ENCODE measurements at places on chromosomes 7 and 10. TPM values are rescaled to one million over a fixed set of nuclear protein-coding genes. Genes with fewer than 3 reads are reported as not detected.

- H3K36me3 ChIP-seq, result no peaks in the 10 kb centered on the region
- H3K27me3 ChIP-seq, result 0 out of 2 replicates have a peak, but pooled peaks cover under 1% of the 10 kb centered on the region
- no peak overlapping the region for H3K27ac ChIP-seq
- H3K4me3 ChIP-seq, result no peak overlapping the region
- 0 out of 2 replicates have a peak, but pooled peaks cover 5% of the 10 kb centered on the region for H3K4me1 ChIP-seq
Measured at GRCh38 chr7:26397332-26397731, 105.7 kb downstream of the SNX10 start.

- H3K27me3 ChIP-seq, result no peaks in the 10 kb centered on the region
- H3K4me1 ChIP-seq, result peaks cover 13% of the 10 kb centered on the region
- no peak overlapping the region for H3K4me3 ChIP-seq
- DNase-seq, result no peak
- H3K36me3 ChIP-seq, result no peaks in the 10 kb centered on the region
Measured at GRCh38 chr10:94409021-94409657, 6.8 kb downstream of the TBC1D12 start.

DNA sequence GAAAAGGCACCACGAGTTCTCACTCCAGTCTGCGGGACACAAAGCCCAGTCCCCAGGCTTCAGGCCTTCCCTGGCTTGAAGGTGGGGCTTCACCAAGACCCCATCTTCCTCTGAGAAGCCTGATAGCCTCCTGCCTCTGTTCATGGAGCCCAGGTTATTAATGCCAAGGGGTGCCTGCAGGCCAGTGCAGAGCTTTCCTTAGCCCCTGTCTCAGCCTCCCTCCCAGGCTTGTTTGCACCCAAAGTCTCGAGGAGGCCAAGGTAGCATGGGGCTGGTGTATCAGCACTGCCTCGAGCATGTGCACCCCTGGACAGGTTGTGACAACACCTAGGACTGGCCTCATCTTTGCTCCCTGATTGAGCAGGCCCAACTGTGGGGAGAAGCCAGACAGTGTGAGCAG, 108.1 kb upstream of the PCDH15 start:
- H3K4me3 ChIP-seq, result no peak overlapping the region
- no peak overlapping the region for H3K27ac ChIP-seq
- H3K4me1 ChIP-seq, result no peaks in the 10 kb centered on the region
- H3K27me3 ChIP-seq, result no peaks in the 10 kb centered on the region
- no peaks in the 10 kb centered on the region for H3K36me3 ChIP-seq
- no peak for DNase-seq

DNA sequence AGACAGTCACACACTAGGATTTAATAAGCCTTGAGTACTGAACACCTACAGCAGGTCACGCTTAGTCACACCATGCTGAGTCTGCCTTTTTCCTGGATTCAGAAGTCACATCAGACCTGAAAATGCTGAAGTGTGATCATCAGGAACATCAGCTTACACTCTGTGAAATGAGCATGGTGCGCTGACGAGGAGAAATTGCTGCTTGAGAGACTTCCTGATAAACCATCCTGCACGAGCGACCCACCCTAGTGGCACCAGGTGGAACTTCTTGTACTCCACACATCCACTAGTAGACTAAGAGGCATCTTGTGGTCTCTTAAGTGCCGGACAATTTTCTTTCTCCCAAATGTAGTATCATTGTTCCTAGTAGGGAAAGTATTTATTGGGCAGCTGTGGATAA, 51.8 kb upstream of the MRLN start:
- H3K27ac ChIP-seq, result no peak overlapping the region
- DNase-seq, result peak; percentile 24
- no peaks in the 10 kb centered on the region for H3K27me3 ChIP-seq
- no peaks in the 10 kb centered on the region for H3K4me1 ChIP-seq
- no peak overlapping the region for H3K4me3 ChIP-seq

DNA sequence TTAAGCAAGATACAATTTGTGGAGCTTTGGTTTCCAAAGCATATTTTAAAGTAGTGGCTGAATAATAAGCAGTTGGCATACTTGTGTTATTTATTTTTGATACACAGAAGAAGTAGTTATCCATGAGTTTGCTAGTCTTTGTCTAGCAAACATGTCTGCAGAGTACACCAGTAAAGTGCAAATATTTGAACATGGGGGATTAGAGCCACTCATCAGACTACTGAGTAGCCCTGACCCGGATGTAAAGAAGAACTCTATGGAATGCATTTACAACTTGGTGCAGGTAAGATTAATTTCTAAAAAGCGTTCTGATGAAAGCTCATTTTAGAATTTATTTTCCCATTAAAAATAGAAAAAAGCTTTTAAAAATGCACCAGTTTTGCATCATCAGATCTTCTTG, 31.4 kb downstream of the ARMC3 start:
- no peak overlapping the region for H3K4me3 ChIP-seq
- H3K4me1 ChIP-seq, result no peaks in the 10 kb centered on the region
- no peaks in the 10 kb centered on the region for H3K27me3 ChIP-seq

The DTX2 gene
- 4.3 TPM for total RNA-seq

The IDI2 gene
- not detected for total RNA-seq

The MRPL32 gene
- total RNA-seq, result 45.3 TPM

The GNAT3 gene
- not detected for total RNA-seq

The SLC26A4 gene
- total RNA-seq, result 0.25 TPM

The PILRA gene
- not detected for total RNA-seq
